ENCODE measurements at places on chromosomes 3 and 15.
A peak's percentile ranks its signal among the peaks of the same experiment; 100 is the strongest.

- no peak for DNase-seq
Measured at GRCh38 chr3:32056559-32057290, 49.7 kb upstream of the GPD1L start.

- DNase-seq, result no peak
Measured at GRCh38 chr15:40250771-40251483, 12.1 kb downstream of the PAK6 start.

GRCh38 chr3:3015185-3016089 lies 94.7 kb downstream of the IL5RA start:
- DNase-seq, result no peak

GRCh38 chr15:95152741-95153140 lies 921.4 kb downstream of the MCTP2 start:
- DNase-seq, result no peak

- DNase-seq, result peak; percentile 14
Measured at GRCh38 chr3:107710851-107711250, 188.1 kb downstream of the BBX start.
